T-helper 9 cell (primary cell): ENCODE measurements at places on chromosomes 4 and X.

- DNase-seq = no peak
Measured at GRCh38 chrX:140572724-140573123, 67.9 kb upstream of the SOX3 start.

GRCh38 chr4:71211748-71212147 lies 127.1 kb upstream of the SLC4A4 start:
- no peak for DNase-seq

GRCh38 chr4:16066586-16067128 lies 17.2 kb downstream of the PROM1 start:
- no peak for DNase-seq

- DNase-seq = no peak
Measured at GRCh38 chr4:100367451-100367850, 150.4 kb downstream of the EMCN start.

DNA sequence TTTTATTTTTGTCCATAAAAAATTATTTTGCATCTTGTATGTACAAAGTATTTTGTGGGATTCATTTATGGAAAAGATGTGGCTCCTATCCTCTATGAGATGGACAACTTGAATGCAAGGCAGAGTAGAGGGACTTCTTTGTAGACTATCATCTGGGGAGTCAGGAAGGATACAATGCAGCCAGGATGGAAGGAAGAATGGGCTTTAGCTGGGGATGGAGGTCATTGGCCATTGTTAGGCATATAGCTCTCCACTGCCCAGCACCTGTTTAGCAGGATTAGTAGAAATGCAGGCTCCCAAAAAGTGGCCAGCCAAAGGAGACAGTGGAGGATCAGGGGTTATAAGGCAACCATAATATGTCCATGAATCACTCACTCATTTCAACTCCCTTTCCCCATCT lies 5.1 kb upstream of the TLL1 start:
- no peak for DNase-seq

DNA sequence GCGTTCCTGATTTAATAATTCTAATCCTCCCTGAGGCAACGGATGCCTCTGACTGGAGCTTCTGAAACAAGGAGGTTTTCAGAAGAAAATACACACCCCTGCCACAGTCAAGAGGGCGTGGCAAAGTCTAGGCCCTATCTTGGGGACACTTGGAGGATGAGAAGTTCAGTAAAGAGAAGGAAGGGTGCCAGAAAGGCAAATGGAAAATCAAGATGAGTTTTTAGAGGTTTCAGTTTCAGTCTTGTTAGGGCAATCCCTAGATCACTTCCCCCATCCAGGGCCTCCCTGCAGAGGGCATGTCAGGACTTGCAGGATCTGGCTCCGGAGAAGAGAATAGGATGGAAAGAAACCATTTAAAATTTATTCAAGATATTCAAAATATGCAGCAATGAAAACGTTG lies 28.5 kb upstream of the FGF2 start:
- no peak for DNase-seq

GRCh38 chrX:17475449-17476217 lies 100.6 kb downstream of the NHS start:
- no peak for DNase-seq

GRCh38 chr4:126268106-126268505 lies 953.4 kb downstream of the FAT4 start:
- DNase-seq = no peak

- DNase-seq = no peak
Measured at GRCh38 chrX:53440621-53441517, 6.7 kb upstream of the HSD17B10 start.

GRCh38 chr4:79977131-79977840 lies 95.7 kb downstream of the ANTXR2 start:
- no peak for DNase-seq

DNA sequence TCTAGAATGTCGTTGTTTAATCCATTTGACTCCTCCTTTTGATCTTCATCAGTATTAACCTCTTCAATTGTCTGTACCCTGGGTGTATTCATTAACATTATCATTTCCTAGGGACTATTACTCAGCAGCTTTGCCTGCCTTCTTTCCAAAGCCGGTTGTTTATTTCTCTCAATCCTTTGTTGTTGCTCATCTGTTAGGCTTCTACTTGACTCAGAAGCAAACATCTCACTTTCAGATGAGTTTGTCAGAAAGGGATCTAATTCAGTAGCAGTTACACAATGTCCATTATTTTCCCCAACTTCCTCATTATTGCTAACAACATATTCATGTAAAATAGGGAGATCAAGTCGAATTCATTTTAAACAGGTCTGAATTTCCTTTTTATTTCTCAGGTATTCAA lies 22.1 kb upstream of the HSD17B10 start:
- DNase-seq = no peak

GRCh38 chr4:56746639-56747038 lies 65.5 kb upstream of the HOPX start:
- no peak for DNase-seq

GRCh38 chrX:51332188-51332942 lies at the start of gene NUDT10:
Gene NUDT10, plus strand, starts transcription at chrX:51332822. Its CDS starts 144 bp downstream, at chrX:51332966.
- peak; percentile 3 for DNase-seq

- DNase-seq = no peak
Measured at GRCh38 chr4:125254106-125254505, 60.6 kb upstream of the FAT4 start.
